ENCODE measurements at places on chromosomes 13 and 19.

GRCh38 chr13:44195245-44195644 is 178.4 kb upstream of the SERP2 start:
- no peak for DNase-seq

DNA sequence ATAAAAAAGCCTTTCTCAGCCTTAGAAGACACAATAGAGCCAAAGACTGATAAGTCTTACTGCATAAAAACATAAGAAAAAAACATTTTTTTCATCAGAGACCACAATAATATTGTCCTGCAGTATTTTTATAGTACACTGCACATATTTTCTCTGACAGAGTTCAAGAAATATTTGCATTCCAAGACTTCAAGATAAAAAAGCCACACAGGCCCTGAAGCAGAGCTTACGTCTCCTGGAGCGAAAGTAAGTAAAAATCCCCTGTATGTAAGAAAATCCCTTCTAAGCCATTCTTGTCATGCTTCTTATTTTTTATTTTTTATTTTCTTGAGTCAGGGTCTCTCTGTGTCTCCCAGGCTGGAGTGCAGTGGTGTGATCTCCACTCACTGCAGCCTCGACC is 755.9 kb downstream of the LIG4 start:
- DNase-seq, result no peak

DNA sequence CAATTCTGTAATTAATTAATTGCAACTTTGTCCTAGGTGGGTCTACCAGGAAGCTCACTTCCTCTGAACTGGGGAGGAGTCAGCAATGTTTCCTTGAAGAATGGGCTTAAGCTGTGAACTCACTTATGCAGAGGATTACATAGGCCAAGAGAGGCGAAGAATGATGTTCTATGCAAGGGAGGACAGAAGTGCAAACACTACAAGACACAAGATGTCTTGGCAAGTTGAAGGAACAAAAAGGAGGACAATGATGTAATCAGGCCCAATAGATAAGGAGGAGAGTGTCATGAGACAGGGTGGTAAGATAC is 275.9 kb downstream of the LHFPL6 start:
- DNase-seq, result no peak

GRCh38 chr19:17281391-17282304 is at the start of gene ANKLE1:
TSS of gene ANKLE1 (plus strand) at chr19:17281901. CDS start at chr19:17281921, 20 bp downstream.
- peak; percentile 93 for DNase-seq

GRCh38 chr13:42524487-42525034 is 49.4 kb upstream of the TNFSF11 start:
- DNase-seq, result peak; percentile 77

GRCh38 chr13:94115054-94115453 is 364.4 kb downstream of the DCT start:
- no peak for DNase-seq

- DNase-seq, result no peak
Observed at GRCh38 chr19:16184665-16185122, 516 bp upstream of the FAM32A start.

DNA sequence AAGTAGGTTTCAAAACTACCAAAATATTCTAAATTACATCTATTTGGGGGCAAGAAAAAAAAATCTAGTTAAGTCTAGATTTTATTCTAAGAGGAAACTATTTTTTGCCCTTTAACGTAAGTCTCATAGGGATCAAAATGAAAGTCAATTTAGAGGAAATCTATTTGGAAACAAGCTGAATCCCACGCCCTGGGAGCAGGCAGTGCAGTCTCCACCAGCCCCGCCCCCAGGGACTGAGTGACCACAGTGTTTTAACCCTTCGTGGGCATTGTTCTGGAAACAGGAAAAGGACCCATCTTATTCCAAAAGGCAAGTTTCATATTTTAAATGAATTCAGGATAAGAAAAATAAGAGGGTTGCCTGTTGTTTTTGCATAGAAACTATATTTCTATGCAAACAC is 209.7 kb downstream of the SPRY2 start:
- no peak for DNase-seq

DNA sequence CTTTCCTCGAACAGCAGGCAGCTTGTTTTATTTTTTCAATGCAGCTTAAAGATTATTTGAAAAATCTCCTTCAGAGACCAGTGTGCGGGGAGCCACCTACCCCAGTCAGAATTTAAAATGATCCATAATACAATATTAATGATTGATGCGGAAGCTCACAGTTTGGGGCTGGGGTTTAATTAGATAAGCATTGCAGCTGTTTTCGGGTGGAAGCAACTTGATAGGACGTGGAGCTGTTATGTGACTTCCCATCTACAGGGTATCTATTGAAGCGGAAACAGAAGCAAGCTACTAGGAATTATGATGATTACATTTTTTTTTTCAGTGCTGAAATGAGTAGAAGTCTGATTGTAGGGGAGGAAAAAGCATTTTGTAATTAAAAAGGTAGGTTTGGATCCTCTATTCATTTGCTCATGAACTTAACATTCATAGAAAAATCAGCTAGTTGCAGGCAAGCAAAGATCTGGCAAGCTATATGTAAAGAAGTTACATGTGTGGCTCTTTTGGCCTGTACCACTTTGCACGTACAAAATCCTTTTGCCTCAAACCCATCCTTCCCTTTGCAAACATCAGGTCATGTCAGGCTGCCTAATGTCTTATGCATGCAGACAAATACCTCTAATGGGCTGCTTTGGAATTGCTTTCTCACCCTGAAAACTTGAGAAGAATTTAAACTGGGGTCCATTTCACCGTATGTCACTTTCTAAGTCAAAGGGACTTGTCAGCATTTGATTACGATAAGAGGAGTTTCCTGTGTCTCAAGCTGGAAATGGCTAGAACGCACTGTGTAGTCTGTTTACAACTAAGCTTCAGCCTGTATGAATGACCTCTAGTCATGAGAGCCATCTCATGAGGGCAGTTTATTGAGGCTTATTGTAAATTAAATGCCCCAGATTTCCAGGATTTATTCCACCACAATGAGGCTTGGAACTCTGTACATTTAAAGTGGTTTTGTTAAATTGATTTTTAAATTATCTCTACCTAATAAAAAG is 267.1 kb upstream of the TMTC4 start:
- no peak for DNase-seq

DNA sequence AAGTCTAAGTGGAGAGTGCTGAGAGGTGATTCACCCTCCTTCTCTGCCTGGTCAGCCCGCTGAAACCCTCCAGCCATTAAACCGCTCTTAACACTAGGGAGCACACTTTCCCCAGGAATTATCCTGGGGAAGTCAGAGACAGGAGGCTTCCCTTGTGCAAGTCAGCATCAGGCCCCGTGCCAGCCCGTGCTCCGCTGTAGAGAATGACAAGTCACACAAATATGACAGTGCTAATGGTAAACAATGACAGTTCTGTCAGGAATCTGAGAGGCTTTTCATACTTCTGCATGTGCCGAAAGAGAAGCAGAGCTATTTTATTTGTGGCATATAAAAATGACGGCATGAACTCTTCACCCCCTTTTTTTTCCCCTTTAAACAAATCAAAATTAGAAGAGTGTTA is 816.9 kb upstream of the SLC10A2 start:
- no peak for DNase-seq
